ENCODE measurements at places on chromosomes 3 and 15.

DNA sequence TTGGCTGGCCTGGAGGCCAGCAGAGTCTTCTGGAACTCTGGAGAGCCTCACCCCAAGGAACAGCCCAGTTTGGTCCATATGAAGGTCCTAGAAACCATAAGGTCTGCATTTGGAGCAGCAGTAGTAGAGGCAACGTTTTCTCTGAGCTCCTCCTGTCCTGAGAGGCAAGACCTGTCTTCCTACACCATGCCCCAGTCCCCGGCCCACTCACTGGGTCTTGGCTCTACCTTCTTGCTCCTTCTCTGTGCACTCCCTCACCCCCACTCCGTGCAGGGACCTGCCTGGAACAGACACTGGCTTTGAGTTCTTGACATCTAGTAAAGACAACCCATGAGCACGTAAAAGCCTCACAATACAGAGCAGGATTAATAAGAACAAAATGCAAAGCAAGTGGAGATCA lies 76.6 kb downstream of the CHRD start:
- no peaks in the 10 kb centered on the region for H3K36me3 ChIP-seq
- H3K4me1 ChIP-seq = no peaks in the 10 kb centered on the region
- H3K27me3 ChIP-seq = no peaks in the 10 kb centered on the region

DNA sequence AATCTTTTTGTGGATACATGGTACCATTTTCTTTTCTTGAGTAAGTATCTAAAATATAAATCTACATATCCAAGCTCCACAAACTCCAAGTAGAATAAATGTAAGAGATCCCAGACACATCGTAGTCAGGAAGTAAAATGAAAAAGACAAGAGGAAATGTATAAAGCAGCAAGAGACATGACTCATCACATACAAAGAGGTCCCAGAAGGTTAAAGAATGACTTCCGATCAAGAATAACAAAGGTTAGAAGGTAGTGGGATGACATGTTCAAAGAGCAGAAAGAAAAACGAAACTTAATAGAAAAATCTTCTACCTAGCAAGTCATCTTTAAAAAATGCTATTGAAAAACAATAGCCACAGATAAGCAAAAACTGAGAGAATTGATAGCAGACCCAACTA lies 705.8 kb downstream of the NR2F2 start:
- DNase-seq = no peak
- H3K4me1 ChIP-seq = no peaks in the 10 kb centered on the region
- H3K27ac ChIP-seq = no peak overlapping the region
- H3K27me3 ChIP-seq = no peaks in the 10 kb centered on the region
- no peak overlapping the region for H3K4me3 ChIP-seq
- no peaks in the 10 kb centered on the region for H3K36me3 ChIP-seq

- no peak for DNase-seq
- H3K4me1 ChIP-seq = no peaks in the 10 kb centered on the region
- H3K27me3 ChIP-seq = no peaks in the 10 kb centered on the region
- H3K27ac ChIP-seq = no peak overlapping the region
- H3K4me3 ChIP-seq = no peak overlapping the region
These were observed 42.6 kb downstream of the MGLL start for GRCh38 chr3:127779747-127780146.

DNA sequence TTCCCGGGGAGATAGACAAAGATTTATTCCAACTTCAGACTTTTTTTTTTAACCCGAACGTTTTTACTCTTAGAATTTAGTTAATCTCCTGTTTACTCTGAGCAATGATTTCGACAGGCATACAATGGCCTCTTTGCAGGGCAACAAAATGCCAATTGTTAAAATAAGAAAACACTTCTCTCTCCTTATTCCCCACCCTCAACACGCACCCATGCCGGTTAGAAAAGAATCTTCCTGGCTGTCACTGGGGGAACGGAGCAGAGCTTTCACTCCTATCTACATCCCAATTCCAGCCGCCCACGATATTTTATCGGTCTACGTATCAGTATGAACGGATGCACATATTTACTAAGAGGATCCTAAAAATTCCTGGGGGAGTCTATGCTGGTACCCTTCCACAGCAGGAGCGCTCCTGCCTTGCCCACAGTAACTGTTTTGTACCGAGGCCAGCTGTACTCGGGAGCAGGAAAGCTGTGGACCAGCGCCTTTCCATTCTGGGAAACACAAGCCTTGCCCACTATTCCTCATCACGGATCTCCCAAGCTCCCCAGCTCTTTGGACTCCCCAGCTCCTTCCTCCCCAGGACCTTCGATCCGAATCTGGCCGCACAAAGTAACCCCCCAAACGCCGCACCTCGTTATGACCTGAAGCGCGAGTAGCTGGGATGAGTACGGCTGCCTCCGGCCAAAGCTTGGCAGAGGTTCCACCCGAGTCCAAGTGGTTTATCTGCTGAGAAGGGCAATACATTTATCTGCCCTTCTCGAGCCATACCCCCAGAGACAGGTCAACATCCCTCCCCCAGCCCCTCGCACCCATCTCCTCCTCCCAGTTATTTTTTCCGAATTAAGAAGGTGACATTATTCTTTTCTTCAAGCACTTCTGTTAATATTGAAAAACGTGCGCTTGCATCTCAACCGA lies 2.2 kb upstream of the FOXB1 start:
- peaks cover 6% of the 10 kb centered on the region for H3K4me1 ChIP-seq
- no peaks in the 10 kb centered on the region for H3K36me3 ChIP-seq
- no peak for DNase-seq
- no peak overlapping the region for H3K4me3 ChIP-seq
- peaks cover 50% of the 10 kb centered on the region for H3K27me3 ChIP-seq

DNA sequence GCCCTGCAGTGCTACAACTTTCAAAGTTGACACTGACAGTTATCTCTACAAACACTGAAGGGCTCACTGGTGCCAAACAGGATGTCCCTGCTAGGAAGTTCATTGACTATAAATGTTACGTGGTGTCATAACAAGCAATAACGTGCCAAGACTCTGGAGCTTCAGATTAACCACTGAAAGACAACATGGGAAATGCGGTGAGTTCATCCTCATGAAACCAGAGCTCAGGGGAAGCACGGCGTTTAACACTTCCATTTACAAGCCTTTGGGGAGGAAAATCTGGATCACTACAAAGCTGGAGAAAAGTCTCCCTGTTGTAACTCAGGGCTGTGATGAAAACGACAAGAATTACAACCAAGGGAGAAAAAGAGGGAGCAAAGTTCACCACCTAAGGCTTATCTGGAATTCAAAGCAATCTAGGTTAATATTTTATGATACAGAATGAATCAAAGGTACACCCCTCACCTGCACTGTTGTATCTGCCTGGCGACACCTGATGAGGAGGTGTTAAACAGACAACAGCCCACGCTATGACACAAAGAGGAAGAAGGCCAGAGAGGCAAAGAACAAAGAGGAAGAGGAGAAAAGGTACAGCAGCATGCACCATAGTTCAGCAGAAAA lies 27.0 kb downstream of the SHQ1 start:
- no peaks in the 10 kb centered on the region for H3K4me1 ChIP-seq
- no peaks in the 10 kb centered on the region for H3K27me3 ChIP-seq
- DNase-seq = no peak
- no peak overlapping the region for H3K4me3 ChIP-seq

DNA sequence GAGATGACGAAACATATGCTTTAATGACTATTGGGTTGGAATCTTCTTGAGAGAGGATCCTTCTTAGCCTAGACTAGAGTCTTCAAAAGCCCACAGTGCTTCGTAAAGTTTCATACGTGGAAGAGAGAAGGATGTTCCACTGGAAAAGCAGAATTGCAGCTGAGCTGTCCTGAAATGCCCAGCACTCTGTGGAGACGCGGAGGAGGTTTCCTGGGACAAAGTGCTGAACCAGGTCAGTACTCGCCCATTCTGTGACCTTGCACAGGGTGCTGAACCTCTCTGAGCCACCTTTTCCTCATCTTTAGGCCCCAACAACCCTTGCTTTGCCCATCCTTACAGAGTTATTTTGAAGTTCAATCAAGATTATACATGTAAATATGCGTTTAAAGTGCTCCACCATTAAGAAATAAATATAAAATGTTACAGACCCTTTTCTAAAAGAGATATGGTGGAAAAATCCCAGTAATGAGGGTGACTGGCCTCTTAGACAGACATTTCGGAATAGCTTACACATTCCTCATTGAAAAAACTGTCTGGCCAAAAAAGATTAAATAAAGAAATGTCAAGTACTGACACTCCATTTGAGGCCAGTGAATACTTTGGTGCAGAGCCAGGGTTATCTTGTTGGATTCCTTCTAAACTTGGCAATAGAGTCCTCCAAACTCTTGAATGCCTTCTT lies 4.2 kb upstream of the MAGEF1 start:
- no peak overlapping the region for H3K4me3 ChIP-seq
- H3K36me3 ChIP-seq = no peaks in the 10 kb centered on the region
- H3K4me1 ChIP-seq = peaks cover 9% of the 10 kb centered on the region
- DNase-seq = no peak

DNA sequence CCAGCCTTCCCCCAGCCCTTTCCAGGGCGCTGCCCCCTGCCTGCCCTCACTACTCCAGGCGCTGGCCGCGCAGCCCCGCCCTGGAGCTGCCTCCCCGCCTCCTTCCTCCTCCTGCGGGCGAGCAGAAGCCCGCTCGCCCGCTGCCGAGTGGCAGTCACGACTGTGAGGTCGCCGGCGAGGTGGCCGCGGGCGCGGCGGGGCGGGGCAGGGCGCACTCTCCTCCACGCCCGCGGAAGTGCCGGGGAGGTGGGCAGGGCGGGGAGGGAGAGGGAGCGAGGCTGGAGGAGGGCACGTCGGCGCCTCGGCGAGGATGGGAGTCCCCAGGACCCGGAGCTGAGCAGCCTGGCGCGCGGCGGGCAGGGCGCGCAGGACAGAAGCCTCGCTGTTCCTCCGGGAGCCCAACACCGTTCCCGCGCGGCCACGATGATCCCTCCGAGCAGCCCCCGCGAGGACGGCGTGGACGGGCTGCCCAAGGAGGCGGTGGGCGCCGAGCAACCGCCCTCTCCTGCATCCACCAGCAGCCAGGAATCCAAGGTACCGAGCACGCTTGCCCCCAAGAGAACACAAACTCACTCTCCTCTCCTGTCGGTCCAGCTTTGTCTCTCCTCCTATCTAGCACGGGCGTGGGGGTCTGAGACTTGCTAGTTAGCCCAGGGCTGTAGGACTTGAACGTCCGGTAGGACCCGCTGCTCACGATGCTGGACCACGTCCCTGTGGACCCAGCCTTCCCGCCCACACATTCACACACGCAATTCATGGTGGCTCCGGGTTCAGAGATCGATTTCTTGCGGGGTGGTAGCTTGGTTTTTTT lies at the start of gene STAC:
TSS of gene STAC (plus strand) at position 284 of the 811 bp plus-strand sequence. CDS start at position 424, 140 bp downstream.
- peaks cover 2% of the 10 kb centered on the region for H3K4me1 ChIP-seq
- H3K27ac ChIP-seq = no peak within 1 kb of the TSS
- peak within 1 kb of the TSS; percentile 67 for H3K4me3 ChIP-seq
- DNase-seq = peak; percentile 64

- H3K27ac ChIP-seq = no peak overlapping the region
- H3K36me3 ChIP-seq = no peaks in the 10 kb centered on the region
- no peak for DNase-seq
- peaks cover 3% of the 10 kb centered on the region for H3K4me1 ChIP-seq
- no peaks in the 10 kb centered on the region for H3K27me3 ChIP-seq
These were observed 115.8 kb downstream of the DUT start for GRCh38 chr15:48447058-48447457.

- no peak overlapping the region for H3K4me3 ChIP-seq
- no peaks in the 10 kb centered on the region for H3K36me3 ChIP-seq
- peaks cover 11% of the 10 kb centered on the region for H3K4me1 ChIP-seq
- DNase-seq = peak; percentile 37
- H3K27ac ChIP-seq = no peak overlapping the region
- no peaks in the 10 kb centered on the region for H3K27me3 ChIP-seq
These were observed 25.0 kb downstream of the SRGAP3 start for GRCh38 chr3:9224490-9224889.

GRCh38 chr3:174322789-174323188 lies 536.3 kb upstream of the NAALADL2 start:
- no peak for DNase-seq
- H3K4me1 ChIP-seq = no peaks in the 10 kb centered on the region
- H3K27me3 ChIP-seq = no peaks in the 10 kb centered on the region
- H3K27ac ChIP-seq = no peak overlapping the region
